Adrenal gland (tissue), 19 donors: ENCODE measurements at places on chromosomes 2 and 18. TPM values are rescaled to one million over a fixed set of nuclear protein-coding genes. Genes with fewer than 3 reads are reported as not detected.

GRCh38 chr2:100674666-100675065, 111.9 kb downstream of the PDCL3 start:
- H3K4me1 ChIP-seq: no peaks in the 10 kb centered on the region
- H3K27me3 ChIP-seq: no peaks in the 10 kb centered on the region
- no peak overlapping the region for H3K4me3 ChIP-seq
- H3K36me3 ChIP-seq: no peaks in the 10 kb centered on the region

- H3K36me3 ChIP-seq: no peaks in the 10 kb centered on the region
- no peaks in the 10 kb centered on the region for H3K4me1 ChIP-seq
- no peak overlapping the region for H3K4me3 ChIP-seq
- no peaks in the 10 kb centered on the region for H3K27me3 ChIP-seq
- no peak for DNase-seq
Observed at GRCh38 chr2:39875914-39876267, 96.8 kb upstream of the THUMPD2 start.

DNA sequence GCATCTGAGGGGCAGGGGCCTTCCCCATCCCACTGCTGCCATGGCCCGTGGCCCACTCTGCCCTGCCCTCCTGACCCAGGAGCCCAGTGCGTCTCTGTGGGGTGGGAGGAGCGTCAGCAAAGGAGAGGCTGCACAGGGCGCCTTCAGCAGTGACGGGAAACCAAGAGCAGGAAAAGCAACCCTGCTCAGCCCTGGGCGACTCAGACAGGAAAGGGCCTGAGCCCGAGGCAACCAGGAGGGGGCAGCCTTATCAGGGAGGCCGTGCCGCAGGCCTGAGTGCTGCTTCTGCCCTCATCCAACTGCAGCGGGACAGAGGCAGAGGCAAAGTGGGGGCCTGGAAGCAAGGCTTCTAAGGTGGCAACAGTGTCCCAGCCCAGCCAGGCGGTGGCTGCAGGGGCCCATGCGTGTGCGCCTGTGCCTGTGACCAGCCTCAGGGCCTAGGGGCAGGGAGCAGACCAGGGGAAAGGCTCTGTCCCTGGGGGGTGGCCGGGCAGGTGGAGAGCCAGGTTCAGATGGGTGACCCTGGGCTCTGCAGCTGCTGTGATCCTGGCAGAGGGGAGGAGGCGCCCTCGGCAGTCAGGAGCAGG, 23.3 kb upstream of the ALPI start:
- H3K4me3 ChIP-seq: no peak overlapping the region
- no peaks in the 10 kb centered on the region for H3K4me1 ChIP-seq
- no peak overlapping the region for H3K27ac ChIP-seq
- no peaks in the 10 kb centered on the region for H3K36me3 ChIP-seq
- no peak for DNase-seq
- H3K27me3 ChIP-seq: no peaks in the 10 kb centered on the region

DNA sequence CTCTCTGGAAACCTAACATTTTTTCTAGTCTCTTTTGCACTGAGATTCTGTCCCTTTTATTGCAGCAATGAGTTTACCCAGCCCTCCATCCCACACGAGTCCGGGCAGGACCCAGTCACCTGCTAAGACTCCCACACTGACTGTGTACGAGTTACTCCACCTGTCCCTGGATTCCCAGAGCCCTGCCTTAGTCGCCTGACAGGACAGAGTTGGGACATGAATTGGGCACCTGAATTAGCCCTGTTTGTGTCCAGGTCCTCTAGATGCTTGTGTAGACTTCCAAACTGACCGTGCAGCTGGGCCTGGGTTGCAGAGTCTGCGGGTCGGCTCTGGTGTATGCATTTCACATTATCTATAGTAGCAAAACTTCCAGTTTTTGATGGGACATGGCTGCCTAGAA, 238.7 kb downstream of the VAPA start:
- H3K36me3 ChIP-seq: no peaks in the 10 kb centered on the region
- DNase-seq: no peak
- no peaks in the 10 kb centered on the region for H3K4me1 ChIP-seq
- no peak overlapping the region for H3K27ac ChIP-seq

GRCh38 chr2:3466482-3466863, 52.9 kb downstream of the ADI1 start:
- peaks cover 15% of the 10 kb centered on the region for H3K4me1 ChIP-seq
- H3K4me3 ChIP-seq: no peak overlapping the region
- H3K27me3 ChIP-seq: no peaks in the 10 kb centered on the region
- no peaks in the 10 kb centered on the region for H3K36me3 ChIP-seq
- H3K27ac ChIP-seq: peak overlapping the region; percentile 65
- DNase-seq: no peak

DNA sequence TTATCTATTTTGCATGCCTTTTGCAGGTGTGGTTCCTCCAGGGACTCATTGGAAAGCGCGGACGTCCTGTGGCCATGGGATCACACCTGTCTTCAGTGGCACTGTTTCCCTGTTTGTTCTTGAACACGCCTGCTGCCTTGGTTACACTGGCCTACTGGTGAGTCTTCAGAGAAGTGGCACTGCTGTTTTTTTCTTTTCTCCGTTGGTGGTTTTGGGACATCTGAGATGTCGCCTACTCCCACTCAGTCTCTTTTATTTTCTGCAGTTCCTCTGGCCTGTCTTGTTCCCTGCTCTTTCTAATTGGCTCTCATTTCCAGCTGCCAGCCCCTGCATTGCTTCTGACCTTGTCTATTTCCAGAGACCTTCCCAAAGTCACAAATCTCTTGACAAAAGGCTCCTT, 35.7 kb upstream of the POU3F3 start:
- H3K4me3 ChIP-seq: no peak overlapping the region
- no peak for DNase-seq
- no peaks in the 10 kb centered on the region for H3K36me3 ChIP-seq
- no peaks in the 10 kb centered on the region for H3K4me1 ChIP-seq

DNA sequence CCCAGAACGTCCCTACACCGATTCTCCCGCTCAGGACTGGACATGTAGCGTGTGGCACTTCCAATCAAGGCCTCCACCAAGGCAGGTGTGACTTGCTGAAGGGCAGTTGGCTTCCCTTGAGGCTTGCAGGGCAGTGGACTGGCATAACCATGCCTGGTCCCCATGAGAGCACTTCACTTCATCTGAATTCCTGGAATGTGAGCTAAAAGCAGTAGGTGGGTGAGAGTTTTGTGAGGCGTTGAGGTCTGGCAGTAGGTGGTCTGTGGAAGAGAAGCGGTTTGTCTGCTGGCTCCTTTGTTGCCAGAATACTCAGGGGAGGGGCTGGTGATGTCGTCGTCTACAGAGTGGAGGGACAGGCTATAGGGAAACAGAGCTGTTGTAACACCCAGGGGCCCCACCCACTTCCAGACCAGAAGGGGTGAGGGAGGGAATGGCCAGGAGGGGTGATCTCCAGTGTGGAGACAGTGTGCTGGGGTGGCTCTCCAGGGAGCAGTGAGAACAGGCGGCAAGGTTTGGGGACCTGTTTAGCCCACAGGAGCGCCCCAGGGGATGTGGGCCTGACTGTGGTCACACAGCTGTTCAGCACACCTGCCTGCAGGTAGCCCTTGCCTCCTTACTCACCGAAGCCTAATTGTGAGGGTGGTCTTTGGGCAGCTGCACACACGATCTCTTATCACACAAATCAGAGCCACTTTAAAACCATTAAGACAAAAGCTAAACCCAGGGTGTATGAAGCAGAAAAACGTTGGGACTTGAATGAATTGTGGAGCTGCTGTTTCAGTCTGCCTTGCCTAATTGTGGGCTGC, 21.5 kb upstream of the ALKAL2 start:
- no peak for DNase-seq
- no peak overlapping the region for H3K27ac ChIP-seq
- no peak overlapping the region for H3K4me3 ChIP-seq
- no peaks in the 10 kb centered on the region for H3K4me1 ChIP-seq
- H3K27me3 ChIP-seq: no peaks in the 10 kb centered on the region
- H3K36me3 ChIP-seq: no peaks in the 10 kb centered on the region

- DNase-seq: peak; percentile 49
- H3K27ac ChIP-seq: no peak overlapping the region
- H3K27me3 ChIP-seq: no peaks in the 10 kb centered on the region
Observed at GRCh38 chr2:6975988-6976387, 58.8 kb downstream of the RNF144A start.

- H3K27ac ChIP-seq: no peak overlapping the region
- H3K36me3 ChIP-seq: no peaks in the 10 kb centered on the region
- no peak overlapping the region for H3K4me3 ChIP-seq
Observed at GRCh38 chr2:8380026-8380425, 301.8 kb upstream of the ID2 start.

GRCh38 chr2:28228434-28228995, 164.1 kb upstream of the FOSL2 start:
- no peak overlapping the region for H3K4me3 ChIP-seq
- no peaks in the 10 kb centered on the region for H3K36me3 ChIP-seq
- DNase-seq: no peak
- no peaks in the 10 kb centered on the region for H3K27me3 ChIP-seq
- no peaks in the 10 kb centered on the region for H3K4me1 ChIP-seq
- no peak overlapping the region for H3K27ac ChIP-seq

DNA sequence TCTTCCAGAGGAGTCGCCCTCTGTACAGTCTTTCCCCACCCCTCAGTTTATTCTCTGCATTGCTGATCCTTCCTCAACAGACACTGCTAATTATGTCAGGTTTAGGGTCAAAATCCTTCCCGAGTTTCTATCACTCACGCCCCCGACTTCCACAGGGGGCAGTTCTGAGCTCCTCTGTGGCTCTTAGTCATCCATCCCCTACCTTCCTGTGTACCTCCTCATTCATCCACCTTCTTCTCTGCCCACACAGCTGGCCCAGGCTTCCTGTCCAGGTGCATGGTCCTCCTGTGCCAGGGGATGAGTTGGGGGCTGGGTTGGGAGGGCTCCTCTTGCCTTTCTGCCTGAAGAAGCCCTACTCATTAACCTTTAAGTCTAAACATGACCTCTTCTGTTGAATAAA, 202.9 kb downstream of the ARL4C start:
- H3K27ac ChIP-seq: no peak overlapping the region
- H3K27me3 ChIP-seq: no peaks in the 10 kb centered on the region
- no peak for DNase-seq

DNA sequence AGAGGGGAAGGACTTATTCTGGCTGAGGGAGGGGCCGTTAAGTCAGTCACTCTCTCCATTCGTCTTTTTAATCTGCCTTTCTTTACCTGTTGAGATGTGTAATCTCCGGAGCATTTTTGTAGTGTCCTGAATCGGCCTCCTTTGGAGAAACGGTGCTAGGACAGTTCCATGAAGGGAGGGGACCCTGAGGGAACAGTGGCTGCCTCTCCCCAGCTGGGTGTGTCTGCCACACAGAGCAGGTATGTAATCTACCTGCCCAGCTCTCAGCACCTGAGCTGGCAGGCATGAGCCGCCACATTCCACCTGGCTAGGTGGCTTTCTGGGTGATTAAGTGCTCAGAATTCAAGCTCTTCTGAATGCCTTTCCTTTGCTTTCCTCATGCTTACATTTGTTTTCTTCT, 131.2 kb downstream of the WDSUB1 start:
- no peak for DNase-seq
- H3K4me1 ChIP-seq: peaks cover 12% of the 10 kb centered on the region
- H3K36me3 ChIP-seq: no peaks in the 10 kb centered on the region
- no peak overlapping the region for H3K27ac ChIP-seq
- H3K4me3 ChIP-seq: no peak overlapping the region
- H3K27me3 ChIP-seq: no peaks in the 10 kb centered on the region

DNA sequence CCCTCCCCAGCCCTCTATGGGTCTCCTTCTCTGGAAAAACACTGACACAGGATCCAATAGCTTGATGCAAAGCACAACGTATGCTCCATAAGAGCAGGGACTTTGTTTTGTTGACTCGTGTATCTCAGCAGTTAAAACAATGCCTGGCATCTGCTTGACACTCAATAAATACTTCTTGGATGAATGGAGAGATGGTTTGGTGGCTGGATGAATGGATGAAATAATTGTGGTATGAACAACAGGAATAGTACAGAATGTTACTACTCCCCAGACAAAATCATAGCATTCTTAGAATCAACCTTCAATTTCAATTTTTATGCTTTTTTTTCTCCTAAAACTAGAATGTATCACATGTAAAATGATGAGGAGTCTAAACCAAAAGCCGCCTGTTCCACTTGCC, 57.4 kb downstream of the KCNE4 start:
- H3K27me3 ChIP-seq: no peaks in the 10 kb centered on the region
- no peak overlapping the region for H3K27ac ChIP-seq
- no peak overlapping the region for H3K4me3 ChIP-seq
- no peak for DNase-seq
- no peaks in the 10 kb centered on the region for H3K4me1 ChIP-seq
- no peaks in the 10 kb centered on the region for H3K36me3 ChIP-seq

GRCh38 chr2:238879043-238879442, 31.2 kb downstream of the TWIST2 start:
- DNase-seq: no peak
- H3K27me3 ChIP-seq: no peaks in the 10 kb centered on the region
- no peaks in the 10 kb centered on the region for H3K4me1 ChIP-seq
- H3K27ac ChIP-seq: no peak overlapping the region
- H3K36me3 ChIP-seq: no peaks in the 10 kb centered on the region

GRCh38 chr2:112296407-112296806, 21.0 kb downstream of the ZC3H6 start:
- no peaks in the 10 kb centered on the region for H3K36me3 ChIP-seq
- no peaks in the 10 kb centered on the region for H3K27me3 ChIP-seq
- no peak for DNase-seq

GRCh38 chr18:67613731-67614130, 97.2 kb upstream of the DSEL start:
- H3K27ac ChIP-seq: no peak overlapping the region
- no peaks in the 10 kb centered on the region for H3K4me1 ChIP-seq
- no peak overlapping the region for H3K4me3 ChIP-seq
- DNase-seq: no peak
- H3K27me3 ChIP-seq: no peaks in the 10 kb centered on the region

DNA sequence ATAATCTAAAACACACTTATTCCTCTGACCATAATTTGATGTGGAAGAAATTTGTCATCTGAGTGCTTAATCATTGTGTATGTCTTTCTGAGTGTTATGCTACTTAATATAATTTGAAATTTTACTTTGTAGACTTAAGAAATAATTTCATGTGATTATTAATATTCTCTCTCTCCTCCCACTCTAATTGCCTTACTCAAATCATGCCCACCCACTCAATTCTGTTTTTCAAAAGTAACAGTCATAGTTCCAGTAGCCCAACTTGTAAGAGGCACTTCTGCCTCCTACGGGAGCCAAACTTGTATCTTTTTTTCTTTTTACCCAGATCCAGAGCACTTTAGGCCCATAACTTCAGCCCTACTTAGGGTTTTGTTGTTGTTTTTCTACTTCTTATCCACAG, 18.5 kb upstream of the KYNU start:
- no peaks in the 10 kb centered on the region for H3K27me3 ChIP-seq
- DNase-seq: no peak
- no peak overlapping the region for H3K27ac ChIP-seq

GRCh38 chr2:9424447-9425164, 1.2 kb downstream of the CPSF3 start:
- H3K36me3 ChIP-seq: peaks cover 6% of the 10 kb centered on the region
- no peaks in the 10 kb centered on the region for H3K27me3 ChIP-seq
- no peaks in the 10 kb centered on the region for H3K4me1 ChIP-seq
- no peak overlapping the region for H3K27ac ChIP-seq
- no peak for DNase-seq

The LAMA3 gene
- polyA plus RNA-seq: 1.6 TPM

The CD28 gene
- 0.09 TPM for polyA plus RNA-seq

The DGKD gene
- 43.8 TPM for polyA plus RNA-seq

The GULP1 gene
- 10.9 TPM for polyA plus RNA-seq

The EEF1B2 gene
- 406 TPM for polyA plus RNA-seq

The TXNDC2 gene
- not detected for polyA plus RNA-seq

The IHH gene
- polyA plus RNA-seq: not detected

The RTP5 gene
- polyA plus RNA-seq: 0.56 TPM

The MYO5B gene
- polyA plus RNA-seq: 1.8 TPM

The KLHL41 gene
- 0.18 TPM for polyA plus RNA-seq

The ACMSD gene
- polyA plus RNA-seq: not detected

The GNAL gene
- polyA plus RNA-seq: 0.61 TPM

The ADGRF3 gene
- 0.13 TPM for polyA plus RNA-seq
